ENCODE measurements at places on chromosomes 7 and 10.

DNA sequence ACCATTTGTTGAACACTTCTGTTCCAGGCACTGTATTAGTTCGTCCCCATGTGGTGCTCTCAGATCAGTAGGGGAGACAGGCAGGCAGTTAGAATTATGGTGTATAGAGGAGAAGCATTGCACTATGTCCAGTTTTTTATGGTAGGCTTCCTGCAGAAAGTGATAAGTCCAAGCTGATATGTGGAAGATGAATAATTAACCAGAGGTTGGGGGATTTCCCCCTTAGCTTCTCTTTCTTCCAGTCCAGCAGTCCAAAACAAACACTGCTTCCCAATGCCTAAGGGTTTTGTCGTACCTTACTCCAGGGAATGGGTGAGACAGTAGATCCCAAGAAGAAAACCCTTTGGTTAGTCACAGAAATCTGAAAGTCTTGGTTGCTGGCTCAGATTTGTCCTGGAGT lies 19.2 kb downstream of the HIF1AN start:
- no peak for DNase-seq

GRCh38 chr10:74841265-74841973 lies 15.0 kb downstream of the KAT6B start:
- no peak for DNase-seq

- DNase-seq, result no peak
These were observed 9.9 kb upstream of the NPVF start for GRCh38 chr7:25238066-25238725.

DNA sequence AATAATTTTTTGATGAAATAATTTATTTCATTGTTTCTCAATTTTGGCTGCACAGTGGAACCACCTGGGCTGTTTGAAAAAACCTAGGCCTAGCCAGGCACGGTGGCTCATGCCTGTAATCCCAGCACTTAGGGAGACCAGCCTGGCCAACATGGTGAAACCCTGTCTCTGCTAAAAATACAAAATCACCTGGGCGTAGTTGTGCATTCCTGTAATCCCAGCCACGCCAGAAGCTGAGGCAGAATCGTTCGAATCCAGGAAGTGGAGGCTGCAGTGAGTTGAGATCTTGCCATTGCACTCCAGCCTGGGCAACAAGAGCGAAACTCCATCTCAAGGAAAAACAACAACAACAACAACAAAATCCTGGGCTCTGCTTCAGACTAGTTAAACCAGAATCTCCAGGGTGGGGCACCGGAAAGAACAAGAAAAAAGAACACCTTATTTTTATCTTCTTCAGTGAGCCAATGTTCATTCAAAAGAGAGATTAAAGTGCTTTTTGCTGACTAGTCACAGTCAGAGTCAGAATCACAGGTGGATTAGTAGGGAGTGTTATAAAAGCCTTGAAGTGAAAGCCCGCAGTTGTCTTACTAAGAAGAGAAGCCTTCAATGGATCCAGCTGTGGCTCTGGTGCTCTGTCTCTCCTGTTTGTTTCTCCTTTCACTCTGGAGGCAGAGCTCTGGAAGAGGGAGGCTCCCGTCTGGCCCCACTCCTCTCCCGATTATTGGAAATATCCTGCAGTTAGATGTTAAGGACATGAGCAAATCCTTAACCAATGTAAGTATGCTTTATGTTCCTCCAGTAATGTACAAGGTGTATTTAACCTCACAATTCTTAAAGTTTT lies at the start of gene CYP2C18:
Gene CYP2C18, plus strand, starts transcription at position 516 of the 841 bp plus-strand sequence. Its CDS starts 91 bp downstream, at position 607.
- no peak for DNase-seq

DNA sequence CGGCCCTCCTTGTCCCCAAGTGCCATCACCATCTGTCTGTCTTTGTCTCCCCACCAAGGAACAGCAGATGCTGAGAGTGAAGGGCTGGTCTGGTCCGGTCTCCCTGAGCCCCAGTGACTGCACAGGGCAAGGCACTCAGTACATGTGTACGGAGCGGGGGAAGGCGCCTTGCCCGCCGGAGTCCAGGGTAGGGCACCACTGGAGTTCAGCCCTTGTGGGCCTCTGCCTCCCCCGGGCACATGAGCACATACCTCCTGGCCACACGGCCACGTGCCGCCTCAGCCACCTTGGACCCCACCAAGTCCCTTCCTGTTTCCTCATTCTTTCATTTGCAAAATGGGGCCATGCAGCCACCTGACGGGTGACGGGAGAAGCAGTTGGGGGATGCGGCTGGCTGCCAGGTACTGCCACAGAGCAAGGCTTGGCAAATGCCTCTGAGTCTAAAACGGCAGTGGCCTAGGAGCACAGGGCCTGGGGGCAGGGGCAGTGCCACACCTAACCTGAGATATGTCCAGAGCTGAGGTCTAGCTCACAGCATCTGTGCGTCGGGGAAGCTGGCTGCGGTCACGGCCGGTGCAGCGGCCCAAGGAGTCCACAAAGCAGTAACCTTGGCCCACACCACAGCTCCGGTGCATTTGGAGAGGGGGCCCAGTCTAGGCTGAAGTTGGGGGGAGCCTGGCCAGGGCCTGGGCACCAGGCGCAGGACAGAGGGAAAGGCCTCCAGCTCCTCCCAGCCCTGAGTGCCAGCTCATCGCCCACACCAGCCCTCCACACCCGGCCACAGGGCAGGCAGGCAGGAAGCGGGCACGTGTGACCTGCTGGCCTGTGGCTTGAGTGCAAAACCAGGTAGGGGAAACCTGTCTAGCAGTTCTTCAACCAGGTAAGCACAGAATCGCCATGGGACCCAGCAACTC lies 5.2 kb downstream of the ADAP1 start:
- DNase-seq, result no peak

DNA sequence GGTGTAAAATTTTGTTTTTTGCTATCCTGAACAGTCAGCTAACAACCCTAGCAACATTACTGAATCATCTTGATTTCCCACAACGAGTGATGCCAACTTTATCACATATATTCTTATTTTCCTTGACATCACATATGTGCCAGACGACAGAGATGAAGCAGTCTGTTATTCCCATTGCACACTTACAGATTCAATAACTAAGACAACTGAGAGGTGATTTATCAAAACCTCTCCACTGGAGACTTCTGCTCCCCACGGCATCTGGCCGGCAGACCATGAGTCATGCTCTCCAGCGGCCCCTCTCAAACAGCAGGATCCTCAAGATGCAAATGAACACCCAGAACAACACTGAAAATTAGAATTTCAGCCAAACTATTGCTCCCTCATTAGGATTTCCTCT lies 57.1 kb downstream of the AMPH start:
- no peak for DNase-seq

GRCh38 chr10:116772909-116773705 lies 30.7 kb upstream of the HSPA12A start:
- no peak for DNase-seq

Measured in CD4-positive, alpha-beta T cell (primary cell).